ENCODE measurements at places on chromosomes 11 and 22.

- DNase-seq, result no peak
These were observed 20.7 kb downstream of the CHID1 start for GRCh38 chr11:889687-890475.

GRCh38 chr22:44702479-44703198 is 635 bp downstream of the PRR5 start:
- DNase-seq, result peak; percentile 47

DNA sequence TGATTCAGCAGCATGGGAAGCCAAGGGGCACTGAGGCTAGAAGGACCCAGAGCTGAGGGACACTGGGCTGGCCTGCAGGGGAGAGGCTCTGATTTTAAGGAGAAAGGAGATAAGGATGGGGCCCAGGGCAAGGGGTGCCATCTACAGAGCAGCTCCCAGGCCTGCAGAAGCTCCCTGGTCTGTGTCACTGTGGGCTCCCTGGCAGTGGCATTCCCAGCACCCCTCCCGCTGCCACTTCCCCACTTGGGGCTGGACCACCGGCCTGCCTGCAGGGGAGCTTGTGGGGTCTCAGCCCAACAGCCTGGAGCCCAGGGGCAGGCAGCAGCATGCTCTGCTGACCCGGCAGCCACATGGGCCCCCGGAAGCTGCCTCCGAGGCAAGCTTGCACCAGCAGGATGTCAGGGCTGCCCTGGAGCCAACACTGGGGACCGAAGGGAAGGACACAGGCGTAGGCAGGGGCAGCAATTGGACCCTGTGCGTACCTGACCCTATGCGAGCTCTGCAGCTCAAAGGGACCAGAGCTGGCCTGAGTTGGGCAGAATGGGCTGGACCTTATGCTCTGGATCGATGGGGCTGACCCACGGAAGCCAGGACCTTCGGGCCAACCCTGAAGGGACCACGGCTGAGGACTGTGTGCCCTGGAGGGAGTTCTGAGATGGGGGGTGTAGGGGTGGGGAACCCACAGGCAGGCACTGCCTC is 35.4 kb upstream of the WNT7B start:
- no peak for DNase-seq

DNA sequence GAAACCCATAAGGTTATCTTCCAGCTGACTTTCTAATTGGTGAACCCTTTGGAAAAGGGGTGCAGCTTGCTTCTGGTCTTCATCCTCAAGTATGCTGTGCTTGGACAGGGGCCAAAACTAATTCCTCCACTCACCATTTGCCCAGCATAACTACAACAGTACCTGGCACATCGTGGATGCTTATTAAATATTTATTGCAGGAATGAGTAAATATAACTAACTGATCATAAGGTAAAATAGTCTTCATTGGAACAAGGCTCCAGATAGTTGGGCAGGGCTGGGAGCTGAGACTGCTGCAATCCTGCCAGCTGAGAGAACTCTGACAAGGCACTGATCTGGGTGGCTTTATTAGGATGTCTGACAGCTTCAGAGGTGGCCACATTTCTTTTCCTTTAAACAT is 2.4 kb upstream of the SIDT2 start:
- no peak for DNase-seq
